ENCODE measurements at places on chromosomes 11 and 22.

- no peak for DNase-seq
These were observed 377.3 kb downstream of the TBC1D22A start for GRCh38 chr22:47139790-47140119.

GRCh38 chr11:121461843-121462242 is 9.1 kb upstream of the SORL1-AS1 start:
- DNase-seq = no peak

DNA sequence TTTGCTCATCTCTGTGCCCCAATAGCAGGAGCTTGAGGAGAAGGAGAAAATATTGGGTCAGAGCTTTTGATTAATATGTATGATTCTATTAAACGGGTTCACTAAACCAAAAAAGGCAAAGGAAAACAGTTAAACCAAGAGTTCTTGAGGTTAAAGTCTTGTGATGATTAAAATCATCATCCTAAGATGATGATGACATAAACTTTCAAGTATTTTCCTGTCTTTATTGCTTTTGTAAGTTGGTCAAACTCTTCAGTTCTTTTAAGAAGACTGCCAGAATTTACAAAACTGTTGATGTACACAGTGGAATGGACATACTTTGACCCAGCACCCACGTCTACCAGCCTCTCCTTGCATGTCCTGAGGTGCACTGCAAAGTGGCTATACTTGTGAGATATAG is 41.0 kb downstream of the FDX1 start:
- no peak for DNase-seq

- no peak for DNase-seq
These were observed 773.2 kb downstream of the KCNA4 start for GRCh38 chr11:29243616-29244015.

DNA sequence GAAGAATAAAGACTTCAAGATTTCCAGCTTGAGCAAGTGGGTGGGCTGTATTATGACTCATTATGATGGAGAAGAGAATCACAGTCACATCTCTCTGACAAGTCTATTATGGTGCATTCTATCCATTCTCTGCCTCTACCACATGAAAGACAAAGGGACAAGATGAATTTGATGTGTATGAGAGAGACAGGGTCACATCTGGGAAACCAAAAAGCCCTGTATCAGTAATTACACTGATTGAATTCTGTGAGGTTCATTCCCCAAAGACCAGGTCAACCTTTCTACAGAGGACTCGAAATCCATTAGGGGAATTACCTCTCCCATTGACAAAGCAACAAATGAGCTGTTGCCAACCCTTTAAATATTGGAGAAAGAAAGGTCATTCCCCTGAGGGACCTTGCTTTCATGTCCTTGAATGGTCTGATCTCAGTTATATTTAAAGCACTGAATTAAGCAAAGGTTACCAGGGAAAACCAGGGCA is 109.6 kb downstream of the USP35 start:
- DNase-seq = no peak

GRCh38 chr11:71774603-71775222 is 58.3 kb upstream of the DEFB108B start:
- DNase-seq = no peak

DNA sequence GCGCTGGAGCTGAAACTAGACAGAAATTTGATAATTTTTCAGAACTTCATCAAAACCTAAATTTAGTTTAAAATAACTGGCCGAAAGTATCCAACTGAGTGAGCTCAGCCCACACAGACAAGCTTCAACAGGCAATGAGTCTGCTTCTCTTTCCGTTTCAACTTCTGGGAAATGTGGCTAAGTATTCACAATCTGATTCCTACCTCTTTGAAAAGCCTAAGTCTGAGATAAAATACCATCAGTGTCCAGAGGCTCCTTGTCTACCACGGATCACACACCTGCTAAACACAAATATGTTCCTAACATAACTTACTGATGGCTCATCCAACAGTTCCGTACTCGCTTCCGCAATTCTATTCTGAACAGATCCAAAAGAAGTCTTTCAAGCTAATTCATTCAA is 8.5 kb downstream of the SIK3 start:
- DNase-seq = no peak

DNA sequence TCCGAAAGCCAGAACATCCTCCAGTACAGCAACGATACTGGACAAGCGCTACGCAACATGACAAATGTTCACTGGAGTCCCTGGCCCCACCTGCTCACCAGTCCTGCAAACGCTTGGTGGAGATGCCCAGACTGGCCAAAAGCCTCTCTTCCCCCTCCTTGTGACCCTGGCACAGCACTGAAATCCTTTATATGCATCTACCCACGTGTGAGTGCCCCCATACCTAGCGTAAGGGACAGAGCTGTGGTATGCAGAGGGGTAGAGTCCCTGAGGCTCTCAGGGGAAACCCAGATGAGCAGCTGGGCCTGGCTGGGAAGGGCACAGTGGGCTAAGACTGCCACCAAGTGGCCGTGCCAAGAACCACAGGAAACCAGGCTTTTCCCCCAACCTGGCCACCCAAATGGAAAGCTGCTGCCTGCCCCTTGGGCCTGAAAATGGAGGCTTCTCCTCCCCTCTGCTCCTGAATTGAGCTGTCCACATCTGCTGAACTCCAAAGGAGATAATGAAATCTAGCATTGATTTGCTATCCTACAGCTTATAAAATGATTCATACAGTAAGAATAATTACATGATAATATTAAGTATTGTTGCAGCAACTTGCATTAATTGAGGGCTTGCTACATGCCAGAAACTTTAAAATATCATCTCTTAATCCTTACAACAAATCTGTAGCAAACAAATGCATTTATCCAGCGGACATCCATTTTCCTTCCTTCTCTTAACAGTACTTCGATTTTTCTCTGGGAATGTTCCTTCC is 24.8 kb upstream of the TTC12 start:
- peak; percentile 60 for DNase-seq

Measured in stimulated activated CD4-positive, alpha-beta T cell treated with anti-CD3 and anti-CD28 coated beads, Interleukin-4, amount 100 ng/mL, for 4 hours (primary cell).